Central memory CD8-positive, alpha-beta T cell (primary cell): ENCODE measurements at places on chromosomes 6 and 20.

DNA sequence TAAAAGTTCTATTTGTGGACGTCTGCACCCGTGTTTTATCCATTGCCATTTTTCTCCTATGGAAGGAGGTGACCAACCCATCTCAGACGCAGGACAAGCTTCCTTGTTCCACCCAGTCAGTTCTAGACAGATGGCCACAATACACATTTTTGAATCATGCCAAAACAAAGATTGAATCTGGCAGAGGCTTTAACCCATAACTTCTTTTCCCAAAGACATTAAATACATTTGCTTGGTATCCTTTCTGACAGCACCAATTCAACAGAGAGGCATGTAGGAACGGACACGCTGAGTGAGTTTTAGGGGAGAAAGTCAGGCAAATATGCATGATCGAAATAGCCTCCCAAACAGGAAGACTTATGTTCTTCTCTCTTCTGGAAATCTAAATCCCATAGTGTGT lies 552.7 kb upstream of the AGPAT4 start:
- DNase-seq, result no peak

DNA sequence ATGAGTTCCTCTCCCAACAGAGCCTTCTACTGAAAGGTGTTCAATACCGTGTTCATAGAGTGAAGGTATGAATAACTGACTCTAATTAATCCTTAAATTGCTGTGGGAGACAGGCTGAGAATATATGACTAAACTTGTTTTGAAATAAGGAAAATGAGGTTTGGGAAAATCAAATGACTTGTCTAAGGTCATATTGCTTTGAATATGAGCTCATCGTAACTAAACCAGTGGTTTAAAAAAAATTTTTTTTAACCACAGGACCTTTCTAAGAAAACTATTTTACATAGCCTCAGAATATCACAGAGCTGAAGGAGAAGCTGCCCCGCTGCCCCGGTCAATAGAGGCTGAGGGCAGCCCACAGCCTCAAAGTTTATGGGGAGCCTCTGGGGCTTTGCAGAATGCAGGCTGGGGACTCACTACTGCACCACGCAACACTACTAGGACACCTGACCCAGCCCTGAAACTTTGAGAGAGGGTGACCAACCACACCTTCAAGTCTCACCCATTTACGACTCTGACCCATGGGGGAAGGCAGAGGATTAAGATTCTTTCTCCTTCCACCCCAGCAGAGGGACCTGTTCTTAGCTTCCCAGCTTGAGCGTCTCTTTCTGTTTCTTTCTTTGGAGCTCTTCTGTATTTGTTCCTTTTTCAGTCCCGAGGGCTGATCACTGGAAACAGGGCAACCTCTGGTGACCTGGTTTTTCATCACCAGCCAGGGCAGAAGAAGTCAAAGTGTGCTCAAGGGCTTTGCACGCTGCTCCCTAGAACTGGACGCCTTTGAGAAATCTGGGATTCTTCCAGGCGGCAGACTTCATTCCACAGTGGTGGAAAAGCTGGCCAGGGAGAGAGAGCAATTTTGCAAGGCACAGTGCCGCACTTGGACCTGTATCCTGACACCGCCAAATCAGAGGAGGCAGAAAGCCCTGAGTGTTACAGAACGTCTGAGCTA lies 220.2 kb downstream of the ATXN1 start:
- DNase-seq, result no peak

GRCh38 chr6:149423964-149424440 lies 23.9 kb downstream of the SUMO4 start:
- no peak for DNase-seq

- no peak for DNase-seq
These were observed 139.3 kb upstream of the PHACTR1 start for GRCh38 chr6:12577124-12577850.

DNA sequence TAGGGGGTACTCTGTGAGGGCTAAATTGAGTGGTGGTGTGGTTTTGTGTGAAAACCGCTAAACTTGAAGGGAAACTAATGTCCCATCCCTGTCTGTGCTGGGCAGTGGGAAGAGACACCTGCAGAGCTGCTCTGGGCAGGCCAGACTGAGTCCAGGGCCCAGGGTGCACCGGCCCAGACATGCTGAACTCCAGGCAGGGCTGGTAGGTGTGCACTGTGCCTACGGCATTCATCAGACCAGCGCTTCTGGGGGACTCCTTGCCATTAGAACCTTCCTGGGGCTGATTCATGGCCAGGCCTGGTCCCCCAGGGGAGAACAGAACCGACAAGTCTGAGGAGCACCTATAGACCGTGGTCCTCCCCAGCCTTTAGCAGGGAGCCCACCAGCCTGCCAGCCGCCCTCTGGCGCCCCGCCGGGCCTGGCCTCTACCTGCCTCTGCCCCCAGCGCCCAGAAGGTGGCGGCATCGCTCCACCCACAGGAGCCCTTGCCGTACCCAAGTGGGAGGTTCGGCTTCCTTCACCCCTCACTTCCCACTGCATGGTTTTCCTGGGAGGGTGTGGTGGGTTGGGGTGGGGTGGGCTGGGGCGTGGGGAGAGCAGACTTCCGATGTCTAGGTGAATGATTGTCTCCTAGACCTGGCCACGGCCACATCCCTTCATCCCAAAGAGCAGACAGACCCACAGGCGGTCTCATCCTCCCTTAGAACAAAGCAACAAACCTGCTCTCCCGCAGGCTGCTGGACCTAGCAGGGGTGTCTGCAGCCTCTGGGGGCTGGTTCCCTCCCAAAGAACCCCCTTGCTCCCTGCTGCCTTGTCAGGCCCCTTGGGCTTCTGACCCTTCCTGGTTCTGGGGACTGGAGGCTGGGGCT lies 15.5 kb downstream of the CCDC167 start:
- DNase-seq, result peak; percentile 74

- no peak for DNase-seq
These were observed 94.8 kb upstream of the SCAF8 start for GRCh38 chr6:154638369-154638768.

GRCh38 chr6:43907789-43908472 lies 137.9 kb downstream of the VEGFA start:
- DNase-seq, result no peak

DNA sequence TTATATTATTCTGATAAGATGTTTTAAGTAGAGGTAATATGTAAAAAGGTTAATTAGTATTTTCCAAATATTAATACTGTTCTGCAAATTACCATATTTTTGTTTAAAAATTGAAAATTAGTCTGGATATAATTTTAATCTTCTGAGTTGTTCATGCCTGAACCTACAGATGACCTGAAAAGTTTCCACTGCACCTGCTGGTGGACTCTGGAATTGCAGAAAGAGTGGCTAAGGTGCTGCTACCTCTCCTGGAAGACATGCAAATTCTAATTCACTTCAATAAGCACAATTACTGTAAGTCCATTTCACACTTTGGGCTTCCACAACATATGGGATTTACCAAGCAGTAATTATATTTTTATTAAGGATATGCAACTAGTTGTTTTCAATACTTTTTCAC lies 77.7 kb upstream of the OLIG3 start:
- DNase-seq, result peak; percentile 50
